Pancreas (tissue), 10 donors: ENCODE measurements at places on chromosomes 6 and 20. TPM values are rescaled to one million over a fixed set of nuclear protein-coding genes. Genes with fewer than 3 reads are reported as not detected.

DYNLT2 gene
- total RNA-seq: 0.66 TPM

TTBK1 gene
- total RNA-seq: 0.19 TPM

GSTA3 gene
- total RNA-seq: not detected

SMLR1 gene
- total RNA-seq: 0.08 TPM

GRCh38 chr20:36745927-36746659, at the start of gene NDRG3:
TSS of gene NDRG3 (minus strand) at chr20:36746090. CDS start at chr20:36721735, 24,355 bp downstream.
- peak; percentile 93 for DNase-seq

DNA sequence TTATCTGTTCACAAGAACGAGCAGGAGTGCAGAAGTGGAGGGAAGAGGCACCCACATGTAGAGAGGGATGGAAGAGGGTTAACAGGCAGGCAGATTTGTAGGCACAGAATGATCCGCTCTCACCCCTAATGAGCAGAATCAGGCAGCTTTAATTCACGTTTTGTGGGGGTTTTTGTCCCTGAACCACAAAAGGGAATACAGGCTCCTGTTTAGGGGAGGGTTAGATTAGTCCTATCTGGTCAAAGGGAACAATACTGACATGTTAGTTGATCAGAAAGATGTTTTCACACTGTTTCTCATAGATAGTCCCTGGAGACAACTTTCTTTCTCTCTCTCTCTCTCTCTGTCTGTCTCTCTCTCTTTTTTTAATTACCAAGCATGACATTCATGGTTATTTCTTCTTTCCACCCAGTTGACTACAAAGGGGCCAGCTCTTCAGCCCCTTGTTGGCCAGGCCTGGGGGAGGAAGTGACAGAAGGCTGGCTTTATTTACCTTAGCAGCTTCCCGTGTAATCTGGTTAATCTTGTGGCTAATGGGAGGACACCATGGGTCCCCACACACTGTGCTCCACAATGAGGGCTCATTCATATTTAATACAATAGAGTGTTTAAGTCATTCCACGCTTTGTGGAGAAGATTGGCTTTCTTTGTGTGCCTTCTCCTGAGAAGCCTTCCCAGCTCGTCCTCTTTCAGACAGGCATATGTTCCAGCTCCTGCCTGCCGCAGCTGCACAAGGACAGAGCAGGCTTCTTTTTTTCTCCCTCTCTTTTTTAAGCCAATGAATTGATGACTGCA, 958.8 kb downstream of the TFAP2A start:
- no peak for DNase-seq

- no peak for DNase-seq
Measured at GRCh38 chr20:38084425-38084951, 50.9 kb downstream of the RPRD1B start.

GRCh38 chr6:170444056-170444591, 109.0 kb downstream of the PSMB1 start:
- DNase-seq: no peak

DNA sequence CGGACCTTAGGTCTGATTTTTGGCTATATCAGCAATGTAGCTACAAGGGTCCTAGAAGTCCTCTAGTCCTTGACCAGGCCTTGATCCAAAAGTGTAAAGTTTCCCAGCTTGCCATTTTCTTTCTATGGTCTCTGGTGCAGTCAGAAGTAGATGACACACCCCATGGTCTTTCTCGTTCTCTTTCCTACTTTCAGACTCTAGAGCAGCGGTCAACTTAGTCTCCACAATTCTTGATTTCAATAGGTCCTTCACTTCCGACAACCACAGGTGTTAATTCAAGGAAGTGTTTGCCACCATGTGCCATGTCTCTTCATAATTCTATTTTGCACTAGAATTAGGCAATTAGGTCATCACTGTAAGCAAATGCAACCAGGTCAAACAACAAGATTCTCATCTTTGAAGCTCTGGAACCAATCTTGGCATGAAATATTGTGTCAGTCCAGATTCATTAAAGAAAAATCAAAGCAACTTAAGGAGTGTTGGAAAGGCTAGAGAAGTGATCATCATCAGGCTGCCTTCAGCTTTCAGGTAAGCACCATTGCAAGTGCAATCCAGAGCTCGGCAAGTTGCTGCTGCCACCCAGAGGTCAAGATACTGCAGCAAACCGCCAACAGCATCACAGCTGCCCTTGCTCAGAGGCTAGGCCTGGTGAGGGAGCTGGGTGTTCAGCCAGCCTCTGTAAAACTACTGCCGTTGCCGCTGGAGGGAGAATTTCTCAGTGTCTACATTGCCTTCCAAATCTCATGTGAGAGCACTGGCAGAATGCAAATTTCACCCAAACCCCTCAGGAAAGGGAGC, 5.6 kb upstream of the SYNE1 start:
- no peak for DNase-seq

DNA sequence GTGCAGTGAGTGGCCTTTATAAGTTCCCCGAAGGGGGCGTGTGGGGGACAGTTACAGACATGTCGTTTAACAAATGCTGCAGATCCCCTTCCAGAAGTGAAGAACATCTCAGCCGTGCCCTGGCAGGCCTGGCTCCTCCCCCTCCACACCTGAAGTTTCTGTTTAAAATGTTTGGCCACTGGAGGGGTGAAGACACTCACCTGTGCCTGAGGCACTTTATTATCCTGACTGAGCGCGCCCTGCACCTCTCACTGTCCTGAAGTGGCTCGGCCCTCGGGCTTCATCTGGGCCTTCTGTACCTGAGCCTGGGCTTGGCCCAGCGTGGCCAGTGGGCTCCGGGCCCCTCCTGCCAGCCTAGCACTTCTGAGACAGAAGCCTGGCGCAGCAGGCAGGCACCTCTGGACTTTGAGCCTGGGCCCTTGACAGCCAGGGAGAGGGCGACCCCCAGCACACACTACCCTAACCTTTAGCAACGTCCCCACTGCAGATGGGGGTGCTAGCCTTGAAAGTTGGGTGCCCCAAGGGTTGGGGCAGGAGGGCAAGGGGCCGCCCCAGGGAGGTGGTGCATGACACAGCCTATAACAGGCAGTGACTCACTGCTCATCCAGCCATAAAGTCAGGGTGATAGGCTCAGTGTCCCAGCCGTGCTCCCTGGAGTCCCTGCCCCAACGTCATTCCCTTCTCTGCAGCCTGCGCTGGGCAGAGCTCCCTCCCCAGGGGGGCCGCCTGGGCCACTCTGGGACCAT, 13.6 kb upstream of the GATA5 start:
- DNase-seq: no peak

GRCh38 chr20:63428906-63429575, 43.4 kb downstream of the KCNQ2 start:
- no peak for DNase-seq

- DNase-seq: no peak
Measured at GRCh38 chr6:1724124-1724523, 114.4 kb downstream of the FOXC1 start.

GRCh38 chr20:51888291-51888690, 86.0 kb upstream of the SALL4 start:
- no peak for DNase-seq

DNA sequence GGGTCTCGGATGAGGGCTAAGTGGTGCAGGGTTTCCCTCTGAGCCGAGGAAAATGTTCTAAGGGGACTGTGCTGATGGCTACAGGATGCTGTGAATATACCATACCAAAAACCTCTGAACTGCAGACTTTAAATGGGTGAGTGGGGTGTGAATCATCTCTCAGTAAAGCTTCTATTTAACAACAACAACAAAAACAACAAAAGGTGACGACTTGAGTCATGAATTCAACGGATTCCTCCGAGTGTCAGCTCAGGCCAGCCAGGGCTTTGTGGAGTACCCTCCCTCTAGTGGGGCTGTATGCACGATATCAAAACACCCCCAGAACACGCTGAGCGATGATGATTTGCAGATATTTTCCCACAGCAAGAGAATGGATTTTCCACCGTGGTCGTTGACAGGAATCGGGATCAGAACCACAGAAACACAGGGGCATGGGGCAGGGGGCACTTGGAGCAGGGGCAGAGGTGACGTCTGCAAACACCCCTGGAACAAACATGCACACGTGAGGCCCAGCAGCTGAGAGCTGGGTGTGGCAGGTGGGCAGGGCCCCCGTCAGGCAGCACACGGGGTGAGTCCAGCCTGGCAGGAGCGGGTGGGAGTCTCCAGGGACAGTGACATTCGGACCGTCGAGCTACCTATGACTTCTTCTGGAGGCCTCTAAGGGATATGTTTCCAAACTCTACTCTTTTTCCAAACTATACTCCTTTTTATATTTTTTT, 38.6 kb downstream of the SLC2A4RG start:
- DNase-seq: no peak

DNA sequence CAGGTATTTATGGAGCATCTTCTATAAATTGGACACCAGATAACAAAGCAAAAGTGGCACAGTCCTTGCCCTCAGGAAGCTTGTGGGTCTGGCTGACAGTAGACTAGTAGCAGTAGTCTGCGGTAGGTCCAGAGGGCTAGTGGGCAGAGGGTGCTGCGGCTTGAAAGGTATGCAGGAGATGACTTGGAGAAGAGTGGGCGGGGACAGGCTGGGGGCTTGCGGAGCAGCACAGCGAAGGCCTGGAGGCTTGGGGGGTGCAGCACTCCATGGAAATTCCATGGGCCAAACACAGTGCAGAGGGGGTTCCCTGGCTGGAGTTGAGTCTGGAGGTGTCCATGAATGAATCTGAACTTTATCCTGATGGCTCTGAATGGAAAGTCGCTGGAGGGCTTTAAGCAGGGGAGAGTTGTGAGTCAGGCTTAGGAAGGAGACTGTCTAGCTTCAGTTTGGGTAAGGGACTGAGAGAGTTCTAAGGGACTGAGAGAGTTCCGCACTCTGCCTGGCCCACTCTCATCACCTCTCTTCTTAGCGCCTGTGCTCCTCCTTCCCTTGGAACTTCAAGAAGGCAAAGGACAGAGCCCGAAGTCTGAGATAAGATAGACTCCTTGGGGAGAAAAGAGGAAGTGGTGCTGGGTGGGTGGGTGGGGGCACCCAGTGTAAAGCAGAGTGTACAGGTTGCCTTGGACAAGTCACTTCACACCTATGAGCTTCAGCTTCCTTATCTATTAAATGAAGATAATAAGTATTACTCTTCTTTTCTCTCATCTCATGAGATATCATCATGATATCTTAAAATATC, 8.8 kb downstream of the PKIG start:
- no peak for DNase-seq

DNA sequence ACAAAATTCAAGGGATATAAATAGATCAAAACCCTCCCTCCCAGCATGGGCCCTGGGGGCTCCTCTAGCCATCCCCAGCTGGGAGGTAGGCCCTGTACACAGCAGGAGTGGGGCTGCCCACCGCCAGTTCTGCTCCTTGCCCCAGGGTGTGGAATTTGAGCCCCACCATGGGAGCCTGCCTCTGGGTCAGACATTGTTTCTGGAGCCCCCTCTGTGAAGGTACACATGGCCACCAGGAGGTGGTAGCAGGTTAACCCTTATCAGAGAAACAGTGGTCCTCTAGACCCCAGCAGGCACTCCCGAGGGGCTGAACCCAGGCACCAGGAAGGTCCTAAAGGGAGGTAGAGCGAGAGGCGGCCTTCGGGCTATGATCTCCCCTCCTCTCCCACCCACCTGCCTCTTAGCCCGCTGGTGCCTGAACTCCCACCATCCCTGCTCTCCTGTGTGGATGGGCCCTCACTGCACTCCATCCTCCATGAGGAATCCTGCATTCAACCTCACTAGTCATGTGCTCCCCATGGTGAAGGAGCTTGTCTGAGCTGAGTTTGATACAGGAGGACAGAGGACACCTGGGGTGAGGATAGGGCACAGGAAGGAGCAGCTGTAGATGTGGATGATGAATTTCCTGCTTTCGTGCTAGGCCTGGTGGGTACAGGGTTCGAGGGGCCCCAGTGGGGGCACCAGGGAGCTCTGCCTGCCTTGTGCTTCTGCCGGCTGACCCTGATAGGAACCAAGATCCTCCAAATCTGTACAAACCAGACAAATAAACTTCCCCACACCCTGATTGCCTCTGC, 114.9 kb downstream of the GRM4 start:
- DNase-seq: no peak

GRCh38 chr6:56671651-56672461, 29.2 kb upstream of the DST start:
- DNase-seq: no peak

DNA sequence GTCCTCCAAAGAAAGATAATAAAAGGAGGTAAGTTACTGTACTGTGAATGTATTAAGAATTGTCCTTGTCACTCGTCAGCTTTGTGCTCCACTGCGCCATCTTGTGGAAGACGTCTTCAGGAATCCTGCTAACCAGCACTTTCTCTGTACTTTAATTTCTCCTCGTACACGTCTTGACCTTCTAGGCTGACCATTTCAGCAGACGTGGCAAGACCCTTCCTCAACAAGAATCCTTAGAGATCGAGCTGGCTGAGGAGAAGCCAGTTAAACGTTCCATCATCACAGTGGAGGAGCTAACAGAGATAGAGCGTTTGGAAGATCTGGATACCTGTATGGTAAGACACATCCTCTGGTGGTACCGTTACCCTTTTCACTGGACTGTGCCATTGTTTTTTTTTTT, 95.5 kb upstream of the SCGN start:
- DNase-seq: peak; percentile 67
